ENCODE measurements at places on chromosomes 6 and 20.

DNA sequence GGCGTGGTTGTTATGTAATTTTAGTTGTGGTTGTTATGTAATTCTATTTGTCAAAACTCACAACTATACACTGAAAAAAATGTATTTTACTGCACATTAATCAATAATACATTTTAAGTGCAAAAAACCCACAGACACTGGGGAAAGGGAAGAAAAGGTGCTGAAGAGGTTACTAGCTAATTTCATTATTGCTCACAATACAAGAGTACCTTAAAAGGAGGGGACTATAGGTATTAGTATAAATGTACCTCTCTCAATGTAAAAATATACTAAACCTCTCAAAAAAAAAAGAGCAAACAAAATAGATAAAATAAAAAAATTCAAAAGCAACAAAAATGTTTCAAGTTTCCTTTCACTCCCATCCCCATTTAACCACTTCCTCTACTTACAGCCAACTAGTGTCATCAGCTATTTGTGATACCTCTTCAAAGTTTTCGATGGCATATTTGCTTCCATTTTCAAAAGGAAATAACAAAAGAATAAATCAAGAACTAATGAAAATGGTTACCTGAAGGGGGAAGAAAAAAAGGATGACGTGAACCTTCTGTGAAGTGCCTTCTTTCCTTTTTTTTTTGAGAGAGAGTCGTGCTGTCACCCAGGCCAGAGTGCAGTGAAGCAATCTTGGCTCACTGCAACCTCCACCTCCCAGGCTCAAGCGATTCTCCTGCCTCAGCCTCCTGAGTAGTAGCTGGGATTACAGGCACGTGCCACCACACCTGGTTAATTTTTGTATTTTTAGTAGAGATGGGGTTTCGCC is 30.2 kb downstream of the RANBP9 start:
- no peak for DNase-seq

GRCh38 chr6:1412901-1413300 is 23.5 kb downstream of the FOXF2 start:
- no peak for DNase-seq

DNA sequence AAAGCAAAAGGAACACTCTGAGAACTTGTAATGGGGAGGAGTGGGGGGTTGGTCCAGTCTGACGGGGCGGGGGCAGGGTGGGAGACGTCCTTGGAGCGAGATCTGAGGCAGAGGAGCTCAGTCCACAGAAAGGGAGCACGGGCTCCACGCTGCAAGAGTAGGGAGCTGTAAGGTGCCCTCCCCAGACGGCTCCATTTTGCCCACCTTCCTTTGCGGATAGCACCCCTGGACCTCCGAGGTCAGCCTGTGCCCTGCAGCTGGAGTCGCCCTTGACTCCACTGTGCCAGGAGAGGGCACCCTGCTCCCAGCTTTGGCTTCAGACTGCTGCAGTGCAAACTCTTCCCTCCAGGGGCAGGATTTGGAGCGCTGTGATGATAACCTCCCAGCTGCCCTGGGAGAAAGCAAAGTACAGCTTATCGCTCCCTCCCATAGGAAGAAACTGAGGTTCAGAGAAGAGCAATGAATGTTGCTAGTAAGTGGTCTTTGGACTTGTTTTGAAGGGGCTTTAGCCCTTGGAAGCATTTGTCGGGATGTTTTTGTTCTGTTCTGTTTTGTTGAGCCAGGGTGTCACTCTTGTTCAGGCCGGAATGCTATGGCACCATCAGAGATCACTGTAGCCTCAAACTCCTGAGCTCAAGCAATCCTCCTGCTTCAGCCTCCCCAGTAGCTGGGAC is 9.5 kb upstream of the AHCY start:
- peak; percentile 63 for DNase-seq

DNA sequence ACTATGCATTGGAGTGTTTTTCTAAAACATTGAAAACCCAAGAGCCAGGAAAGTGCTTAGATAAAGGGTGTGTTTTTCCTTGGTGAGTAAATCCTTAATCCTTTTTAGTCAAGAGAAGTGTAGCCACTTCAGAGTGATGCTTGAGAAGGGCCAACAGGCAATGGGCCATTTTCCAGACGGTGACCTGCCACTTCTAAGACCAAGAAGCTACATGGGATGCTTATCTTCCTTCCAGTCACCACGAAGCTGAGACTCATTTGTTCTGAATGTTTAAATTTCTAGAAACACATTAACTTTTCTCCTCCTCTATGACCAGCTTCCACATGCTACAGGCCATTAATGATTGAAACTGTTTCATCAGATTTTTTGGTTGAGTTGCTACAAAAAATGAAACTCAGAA is 34.4 kb upstream of the NHSL1 start:
- no peak for DNase-seq

DNA sequence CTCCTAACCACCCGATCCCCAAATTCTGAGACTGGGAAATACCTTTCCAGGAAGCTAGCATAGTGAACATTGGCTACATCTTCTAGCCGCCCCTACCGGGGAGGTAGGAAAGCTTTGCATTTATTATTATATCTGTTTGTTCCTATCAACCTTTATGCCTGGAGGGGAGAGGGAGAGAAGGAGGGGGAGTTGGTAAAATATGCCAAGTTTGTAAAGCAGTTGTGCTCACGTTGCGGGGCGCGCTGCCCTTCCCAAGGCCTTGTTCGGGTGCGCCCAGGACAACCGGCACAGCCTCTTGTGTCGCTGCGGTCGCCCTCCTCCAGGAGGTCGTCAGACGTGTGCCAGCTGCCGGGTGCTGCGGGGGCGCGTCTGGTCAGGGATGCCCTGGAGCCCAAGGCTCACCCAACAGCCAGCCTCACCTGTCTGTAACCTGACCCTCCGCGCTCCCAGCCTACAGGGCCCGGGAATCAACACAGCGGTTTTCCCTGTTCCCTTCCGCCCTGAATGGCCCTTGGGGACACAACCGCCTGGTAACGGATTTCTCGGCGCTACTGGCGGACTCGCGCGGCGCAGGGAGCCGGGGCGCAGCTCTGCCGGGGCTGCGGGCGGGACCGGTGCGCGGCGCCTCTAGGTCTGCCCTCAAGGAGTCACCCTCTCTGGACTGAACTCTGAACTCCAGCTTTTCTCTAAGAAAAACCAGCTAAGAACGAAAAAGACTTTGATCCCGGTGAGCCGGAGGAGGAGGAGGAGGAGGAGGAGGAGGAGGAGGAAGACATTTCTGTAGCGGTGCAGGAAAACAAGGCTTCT is 1.1 kb upstream of the OVOL2 start:
- no peak for DNase-seq

GRCh38 chr20:63738687-63739129 is 868 bp upstream of the SLC2A4RG start:
- DNase-seq = no peak

DNA sequence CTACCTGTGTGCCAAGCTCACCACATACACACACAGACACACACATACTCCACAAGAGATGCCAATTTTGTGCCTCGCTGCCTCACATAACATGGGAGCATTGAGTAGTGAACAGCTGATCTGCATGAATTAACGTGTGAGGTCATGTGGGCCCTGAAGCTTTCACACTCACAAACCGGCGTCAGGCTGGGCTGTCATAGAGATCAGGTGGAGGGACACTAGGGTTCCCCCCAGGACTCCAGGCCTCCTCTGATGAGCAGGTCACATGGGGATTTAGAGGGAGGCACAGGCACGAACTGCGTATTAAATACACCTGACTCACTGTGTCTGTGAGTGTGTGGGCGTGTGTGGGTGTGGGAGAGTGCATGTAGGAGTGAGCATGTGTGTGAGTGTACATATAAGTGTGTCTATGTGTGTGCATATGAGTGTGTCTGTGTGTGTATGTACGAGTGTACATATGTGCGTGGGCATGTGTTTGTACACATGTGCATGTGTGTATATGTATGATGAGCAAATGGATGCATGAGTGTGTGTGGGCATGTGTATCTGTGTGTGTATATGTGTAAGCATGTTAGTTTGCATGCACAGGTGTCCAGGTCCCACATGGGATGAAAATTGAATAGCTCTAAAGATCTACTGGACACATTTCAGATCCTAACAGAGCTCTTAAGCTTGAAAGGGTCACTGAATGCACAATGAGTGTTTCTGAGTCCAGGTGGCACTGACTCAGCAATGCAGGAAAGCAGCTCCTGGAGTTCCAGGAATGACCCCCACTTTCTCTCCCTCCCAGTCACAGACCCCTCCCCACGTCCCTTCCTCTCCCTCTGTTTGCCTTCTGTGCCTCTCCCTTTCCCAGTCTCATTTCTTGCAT is 336.6 kb downstream of the PREX1 start:
- DNase-seq = no peak

GRCh38 chr6:110810896-110811586 is 4.2 kb downstream of the CDK19 start:
- no peak for DNase-seq

DNA sequence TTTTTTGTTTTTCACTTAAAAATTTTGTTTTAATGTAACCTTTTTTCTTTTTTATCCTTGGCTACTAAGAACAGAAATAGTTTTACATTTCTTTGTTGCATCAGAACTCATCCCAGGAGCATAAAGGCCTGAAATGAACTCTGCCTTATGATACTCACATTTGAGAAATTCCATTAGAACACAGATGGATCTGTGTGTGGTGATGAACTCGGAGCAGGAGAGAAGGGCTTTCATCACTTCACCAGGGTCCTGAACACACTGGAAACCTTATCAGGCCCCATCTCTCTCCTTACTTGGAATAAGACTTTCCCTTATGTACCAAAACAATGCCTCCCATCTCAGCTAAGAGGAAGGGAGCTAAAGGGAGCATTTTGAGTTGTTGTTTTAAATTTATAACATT is 139.4 kb downstream of the PHF3 start:
- DNase-seq = no peak

- no peak for DNase-seq
Measured at GRCh38 chr6:75334266-75335040, 49.9 kb upstream of the TMEM30A start.

DNA sequence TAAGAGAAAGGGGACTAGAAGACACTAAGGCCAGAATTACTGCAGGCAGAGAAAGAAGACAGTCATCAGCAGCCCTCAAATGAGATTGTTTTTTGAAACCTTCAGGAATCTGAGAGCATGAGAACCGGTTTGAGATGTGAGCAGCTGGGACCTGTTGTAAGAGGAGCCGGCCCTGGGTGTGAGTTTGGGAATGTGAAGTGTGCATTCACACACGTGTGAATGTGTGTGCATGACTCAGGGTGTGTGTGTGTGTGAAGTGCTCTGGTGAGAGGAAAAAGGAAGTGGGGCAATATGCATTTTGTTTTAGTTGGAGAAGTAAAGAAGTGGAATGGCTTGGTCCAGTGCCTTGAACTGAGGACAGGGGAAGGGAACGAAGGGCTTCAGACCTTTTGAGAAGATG is 4.3 kb downstream of the SCUBE3 start:
- DNase-seq = no peak

Measured in stimulated activated CD8-positive, alpha-beta memory T cell treated with anti-CD3 and anti-CD28 coated beads, Interleukin-4, amount 100 ng/mL, for 1 hour (primary cell).